ENCODE measurements at places on chromosomes 5 and 9.

- no peak for DNase-seq
These were observed 19.3 kb downstream of the TYRP1 start for GRCh38 chr9:12712532-12712931.

DNA sequence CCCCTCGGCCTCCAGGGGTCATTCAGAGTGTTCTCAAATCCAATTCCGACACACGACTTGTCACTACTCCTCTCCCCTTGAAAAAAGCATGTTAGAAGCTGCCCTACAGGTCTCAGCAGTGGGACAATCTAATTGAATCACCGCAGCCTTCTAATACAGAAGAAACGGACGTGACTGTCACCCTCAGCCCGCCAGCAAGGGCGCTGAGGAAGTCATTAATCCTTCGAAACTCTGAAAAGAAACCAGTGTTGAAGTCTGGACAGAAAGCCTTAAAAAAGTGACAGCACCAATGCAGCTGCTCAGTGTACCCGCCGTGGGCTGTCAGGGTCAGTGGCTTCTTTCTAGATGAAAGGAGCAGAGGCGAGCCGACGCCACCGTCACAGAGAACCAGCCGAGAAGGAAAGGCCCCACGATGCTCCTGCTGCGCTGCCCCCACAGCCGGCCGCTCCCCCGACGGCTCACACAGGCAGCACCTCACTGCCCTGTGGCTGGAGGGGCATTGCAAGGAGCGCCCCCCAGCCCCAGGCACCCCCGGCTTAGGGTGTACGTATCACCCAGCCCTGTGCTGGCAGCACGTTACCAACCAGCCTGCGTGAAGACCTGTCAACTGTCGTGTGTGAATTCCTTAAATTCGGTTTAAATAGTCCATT is 5.7 kb downstream of the BRD3OS start:
- DNase-seq = no peak

- DNase-seq = no peak
These were observed 147.4 kb upstream of the NFIL3 start for GRCh38 chr9:91571036-91571435.

DNA sequence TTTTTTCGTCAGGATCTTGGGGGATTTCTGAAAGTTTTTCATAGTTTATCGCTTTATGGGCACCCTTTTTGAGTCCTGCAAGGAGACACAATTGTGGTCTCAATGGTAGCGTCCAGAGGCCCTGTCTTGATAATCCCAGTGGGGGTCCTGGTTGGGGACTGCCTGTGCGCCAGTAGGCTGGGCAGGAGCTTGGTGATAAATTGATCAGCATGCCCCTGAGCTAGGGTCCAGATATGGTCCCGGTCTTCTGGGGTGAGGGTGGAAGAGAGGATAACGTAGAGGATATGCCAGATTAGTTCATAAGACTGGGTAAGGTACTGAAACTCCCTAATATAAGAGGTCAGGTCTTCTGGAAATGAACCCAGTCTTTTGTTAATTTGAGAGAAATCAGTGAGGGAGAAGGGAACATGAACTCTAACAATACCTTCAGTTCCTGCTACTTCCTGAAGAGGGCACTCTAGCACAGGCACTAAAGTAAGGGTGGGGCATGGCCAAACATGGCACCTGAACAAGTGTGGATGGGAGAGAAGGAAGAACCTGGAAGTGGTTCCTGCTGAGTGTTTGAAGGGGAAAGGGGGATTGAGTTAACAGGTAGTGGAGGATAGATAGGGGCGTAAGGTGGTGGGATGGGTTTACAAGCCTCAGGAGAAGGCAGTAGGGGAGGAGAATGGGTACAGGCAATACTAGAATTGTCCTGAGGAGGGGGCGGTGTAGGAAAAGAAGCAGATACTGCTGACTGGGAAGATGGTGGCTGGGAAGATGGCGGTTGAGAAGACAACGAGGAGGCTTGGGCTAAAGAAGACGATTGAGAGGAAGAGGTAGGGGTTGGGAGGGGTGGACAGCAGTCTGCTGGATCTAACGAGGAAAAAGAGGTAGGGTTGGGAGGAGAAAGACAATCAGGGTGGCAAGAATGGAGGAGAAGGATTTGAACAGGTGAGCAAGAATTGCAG is 33.8 kb upstream of the ANXA2R start:
- peak; percentile 61 for DNase-seq

- no peak for DNase-seq
These were observed 182.1 kb downstream of the SNCAIP start for GRCh38 chr5:122494109-122494508.

DNA sequence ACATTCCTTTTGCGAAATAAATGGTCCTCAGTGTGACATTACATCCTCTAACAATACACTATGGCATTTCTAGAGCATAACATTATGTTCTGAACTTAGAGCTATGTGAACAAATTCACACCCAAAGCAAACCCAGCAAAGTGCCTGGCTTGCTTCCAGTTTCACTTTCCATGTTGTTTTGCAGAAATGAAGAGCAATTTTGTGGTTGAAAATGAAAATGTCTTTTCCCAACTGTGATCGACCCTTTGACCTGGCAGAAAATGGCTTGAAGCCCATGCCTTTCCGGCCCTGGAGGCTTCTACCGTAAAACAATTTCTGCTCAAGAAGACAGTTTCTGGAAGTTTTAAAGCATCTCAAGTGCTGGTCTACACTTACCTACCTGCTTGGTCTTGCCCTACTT is 344.7 kb upstream of the RGMB start:
- DNase-seq = peak; percentile 92

GRCh38 chr5:180464603-180464970 is 29.6 kb upstream of the CNOT6 start:
- no peak for DNase-seq

All from RPMI8226 (cell line).